ENCODE measurements at places on chromosomes 7 and 10. TPM values are rescaled to one million over a fixed set of nuclear protein-coding genes. Genes with fewer than 3 reads are reported as not detected.
A peak's percentile ranks its signal among the peaks of the same experiment; 100 is the strongest.

The KLF14 gene
- 0.20 TPM for total RNA-seq

The SFTPA1 gene
- total RNA-seq, result 14,730 TPM

The CCM2 gene
- 45.7 TPM for total RNA-seq

The ITGB8 gene
- total RNA-seq, result 23.6 TPM

The HTR5A gene
- not detected for total RNA-seq

The PDZD7 gene
- 0.39 TPM for total RNA-seq

The SLC13A1 gene
- not detected for total RNA-seq

DNA sequence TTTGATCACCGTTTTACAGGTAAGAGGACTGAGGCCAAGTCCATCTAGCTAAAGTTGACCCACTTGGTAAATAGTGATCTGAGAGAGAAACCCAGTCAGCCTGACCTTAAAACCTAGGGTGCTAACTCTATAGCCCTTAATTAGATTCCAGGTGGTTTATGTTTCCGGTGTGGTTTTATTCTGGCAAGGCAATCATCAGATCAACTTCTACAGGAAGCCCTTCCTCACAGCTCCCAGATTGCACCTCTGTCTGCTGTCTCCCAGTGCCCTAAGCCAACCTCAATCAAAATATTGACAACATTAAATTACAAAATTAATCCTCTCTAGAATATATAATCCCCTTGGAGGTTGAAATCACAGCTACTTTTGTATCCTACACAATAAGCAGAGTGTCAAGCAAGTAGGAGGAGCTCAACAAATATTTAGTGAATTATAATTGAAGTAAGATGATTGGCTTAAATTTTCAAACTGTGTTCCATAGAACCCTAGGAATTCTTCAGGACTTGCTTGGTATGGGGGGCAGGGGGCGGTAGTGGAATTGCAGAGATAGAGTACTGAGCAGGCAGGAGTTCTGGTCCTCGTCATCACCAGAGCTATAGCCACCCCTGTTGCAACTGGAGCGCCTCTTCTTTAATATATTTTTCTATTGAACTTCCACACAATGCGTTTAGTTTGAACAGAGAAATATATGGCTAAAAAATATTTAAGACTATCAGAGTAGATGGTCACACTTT lies 692.8 kb upstream of the LRRN3 start:
- no peak overlapping the region for H3K27ac ChIP-seq
- H3K4me3 ChIP-seq, result no peak overlapping the region
- no peaks in the 10 kb centered on the region for H3K4me1 ChIP-seq
- H3K27me3 ChIP-seq, result no peaks in the 10 kb centered on the region

DNA sequence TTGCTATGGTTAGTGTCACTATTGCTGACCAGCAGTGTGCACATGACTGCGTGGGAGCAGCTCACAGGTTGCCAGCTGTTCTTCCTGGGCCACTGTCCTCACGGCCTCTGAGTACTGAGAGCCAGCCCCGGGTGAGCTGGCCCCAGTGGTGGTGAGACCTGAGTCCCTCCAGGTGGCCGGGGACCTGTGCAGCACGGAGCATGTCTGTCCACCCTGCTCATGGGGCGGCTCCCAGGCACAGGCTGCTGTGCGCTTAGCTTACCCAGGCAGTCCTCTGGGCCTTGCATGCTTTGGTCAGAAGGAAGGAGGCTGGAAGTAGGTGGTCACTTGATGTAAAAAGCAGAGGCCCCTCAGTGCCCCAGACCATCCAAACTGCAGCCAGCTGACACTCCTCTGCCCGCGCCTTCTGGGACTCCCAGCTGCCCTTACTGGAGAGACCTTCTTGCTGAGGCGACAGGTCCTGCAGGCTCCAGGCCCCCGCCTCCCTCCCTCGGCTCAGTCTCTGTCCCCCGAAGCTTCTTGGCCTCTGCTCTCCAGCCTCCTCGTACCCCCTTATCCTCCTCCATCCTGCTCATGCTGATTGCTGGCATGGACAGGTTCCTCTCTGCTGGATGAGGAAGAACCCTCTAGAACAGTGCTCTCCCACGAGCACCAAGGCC lies 30.9 kb upstream of the DPYSL4 start:
- H3K4me1 ChIP-seq, result no peaks in the 10 kb centered on the region
- DNase-seq, result peak; percentile 60
- no peak overlapping the region for H3K27ac ChIP-seq
- H3K36me3 ChIP-seq, result no peaks in the 10 kb centered on the region
- no peak overlapping the region for H3K4me3 ChIP-seq
- H3K27me3 ChIP-seq, result no peaks in the 10 kb centered on the region

- H3K27ac ChIP-seq, result no peak overlapping the region
- H3K27me3 ChIP-seq, result no peaks in the 10 kb centered on the region
- H3K4me3 ChIP-seq, result no peak overlapping the region
- no peaks in the 10 kb centered on the region for H3K36me3 ChIP-seq
- H3K4me1 ChIP-seq, result no peaks in the 10 kb centered on the region
Observed at GRCh38 chr10:87987206-87987605, 123.8 kb downstream of the PTEN start.

DNA sequence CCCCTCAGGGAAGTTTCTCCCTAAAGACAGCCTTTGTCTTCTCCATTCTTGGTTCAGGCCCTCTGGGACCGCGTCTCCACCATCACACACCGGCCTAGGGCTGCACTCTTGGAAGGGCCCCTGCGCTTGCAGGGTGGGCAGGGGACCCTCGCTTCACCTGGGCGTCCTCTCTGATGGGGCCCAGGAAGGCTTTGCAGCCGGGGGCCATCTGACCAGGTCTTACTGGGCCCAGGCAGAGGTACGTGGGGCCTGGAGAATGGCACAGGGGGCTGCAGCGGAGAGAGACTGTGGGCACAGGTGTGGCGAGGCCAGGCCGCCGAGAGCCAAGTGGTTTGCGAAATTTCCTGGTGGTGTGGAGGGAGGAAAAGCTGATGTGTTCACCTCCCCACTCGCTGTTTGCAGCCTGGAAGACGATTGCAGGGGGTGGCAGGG lies 44.4 kb downstream of the ALOX5 start:
- peak overlapping the region; percentile 51 for H3K4me3 ChIP-seq
- peaks cover 36% of the 10 kb centered on the region for H3K4me1 ChIP-seq
- no peaks in the 10 kb centered on the region for H3K36me3 ChIP-seq
- H3K27me3 ChIP-seq, result no peaks in the 10 kb centered on the region

- no peaks in the 10 kb centered on the region for H3K4me1 ChIP-seq
- no peak overlapping the region for H3K4me3 ChIP-seq
- H3K27ac ChIP-seq, result no peak overlapping the region
- no peaks in the 10 kb centered on the region for H3K36me3 ChIP-seq
- DNase-seq, result no peak
- no peaks in the 10 kb centered on the region for H3K27me3 ChIP-seq
Observed at GRCh38 chr7:6338551-6339274, 66.3 kb upstream of the CYTH3 start.

DNA sequence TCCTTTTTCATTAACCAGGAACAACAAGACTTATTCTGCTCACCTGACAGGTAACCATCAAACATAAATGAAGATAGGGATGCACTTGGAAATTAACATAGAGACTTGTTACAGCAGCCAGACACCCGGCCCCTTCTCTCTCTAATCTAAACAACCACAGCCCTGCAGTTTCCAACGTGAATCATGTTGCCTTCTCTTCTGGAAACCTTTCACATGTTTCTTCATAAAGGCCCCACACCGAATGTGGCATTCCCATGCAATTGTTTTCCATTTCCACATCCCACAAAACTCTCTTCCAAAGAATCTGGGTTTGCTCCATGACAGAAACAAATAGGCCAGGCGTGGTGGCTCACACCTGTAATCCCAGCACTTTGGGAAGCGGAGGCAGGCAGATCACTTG lies 15.0 kb upstream of the WDR86 start:
- peaks cover 39% of the 10 kb centered on the region for H3K4me1 ChIP-seq
- no peak overlapping the region for H3K4me3 ChIP-seq
- no peak overlapping the region for H3K27ac ChIP-seq
- H3K36me3 ChIP-seq, result no peaks in the 10 kb centered on the region
- DNase-seq, result no peak

DNA sequence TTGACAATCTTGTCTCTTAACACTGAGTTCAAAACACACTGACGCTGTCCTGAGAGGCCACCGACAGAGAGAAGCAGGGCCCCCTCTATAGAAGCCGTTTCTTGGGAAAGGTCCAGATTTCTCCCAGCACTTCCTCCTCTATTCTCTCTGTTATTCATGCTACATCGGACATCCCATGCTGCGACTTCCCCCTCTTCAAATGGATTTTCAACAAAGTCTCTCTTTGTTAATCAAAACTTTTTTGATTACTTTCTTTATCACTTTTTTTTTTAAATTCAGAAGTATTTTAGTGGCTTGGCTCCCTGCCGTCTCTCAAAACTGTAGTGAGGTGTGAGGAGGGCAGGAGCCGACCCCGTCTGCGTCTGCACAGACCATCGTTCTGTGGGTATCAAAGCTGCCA lies 298.9 kb upstream of the PITRM1 start:
- no peaks in the 10 kb centered on the region for H3K36me3 ChIP-seq
- no peak overlapping the region for H3K4me3 ChIP-seq
- H3K27ac ChIP-seq, result peak overlapping the region; percentile 79
- H3K4me1 ChIP-seq, result peaks cover 46% of the 10 kb centered on the region
- H3K27me3 ChIP-seq, result no peaks in the 10 kb centered on the region
- DNase-seq, result no peak

DNA sequence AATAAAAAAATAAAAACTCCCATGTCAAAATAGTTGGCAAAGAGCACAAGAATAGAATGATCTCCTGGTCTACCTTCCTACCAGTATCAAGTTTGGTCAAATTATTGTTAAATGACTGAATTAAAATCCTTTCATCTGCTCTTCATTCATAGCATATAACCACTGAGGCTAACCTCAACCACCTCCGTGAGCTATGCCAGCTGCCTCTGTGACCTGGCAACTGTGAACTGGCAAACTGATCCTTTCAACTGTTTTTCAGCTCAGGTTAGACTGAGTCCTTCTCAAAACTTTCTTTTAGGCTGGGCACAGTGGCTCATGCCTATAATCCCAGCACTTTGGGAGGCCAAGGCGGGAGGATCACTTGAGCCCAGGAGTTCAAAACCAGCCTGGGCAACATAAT lies 36.1 kb downstream of the NUDCD3 start:
- no peak for DNase-seq
- peaks cover 12% of the 10 kb centered on the region for H3K36me3 ChIP-seq
- no peaks in the 10 kb centered on the region for H3K4me1 ChIP-seq
- H3K27me3 ChIP-seq, result no peaks in the 10 kb centered on the region

DNA sequence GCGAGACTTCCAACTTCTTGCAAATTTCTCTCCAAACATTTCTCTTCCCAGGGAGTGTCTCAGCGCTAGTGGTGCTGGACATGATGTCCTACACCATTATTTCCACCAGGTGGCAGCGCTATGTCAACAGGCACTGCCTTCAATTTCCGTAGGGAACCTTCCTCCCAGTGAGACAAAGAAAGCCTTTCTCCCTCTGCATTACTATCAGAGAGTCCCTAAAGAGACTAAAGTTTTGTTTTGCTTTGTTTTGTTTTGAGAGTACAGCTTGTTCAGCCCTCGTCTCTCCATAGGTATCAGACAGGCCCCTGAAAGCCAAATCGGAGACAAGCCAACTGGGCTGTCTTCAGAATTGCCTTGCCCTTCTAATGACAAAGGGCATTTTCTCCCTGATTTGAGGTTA lies 44.2 kb upstream of the GGCT start:
- H3K36me3 ChIP-seq, result no peaks in the 10 kb centered on the region
- peaks cover 28% of the 10 kb centered on the region for H3K4me1 ChIP-seq
- H3K27ac ChIP-seq, result peak overlapping the region; percentile 26

All from upper lobe of left lung (tissue), 6 donors.